CD4-positive, alpha-beta T cell treated with Interleukin-17A for 4 hours (primary cell): ENCODE measurements at places on chromosomes 1 and 21.
A peak's percentile ranks its signal among the peaks of the same experiment; 100 is the strongest.

DNA sequence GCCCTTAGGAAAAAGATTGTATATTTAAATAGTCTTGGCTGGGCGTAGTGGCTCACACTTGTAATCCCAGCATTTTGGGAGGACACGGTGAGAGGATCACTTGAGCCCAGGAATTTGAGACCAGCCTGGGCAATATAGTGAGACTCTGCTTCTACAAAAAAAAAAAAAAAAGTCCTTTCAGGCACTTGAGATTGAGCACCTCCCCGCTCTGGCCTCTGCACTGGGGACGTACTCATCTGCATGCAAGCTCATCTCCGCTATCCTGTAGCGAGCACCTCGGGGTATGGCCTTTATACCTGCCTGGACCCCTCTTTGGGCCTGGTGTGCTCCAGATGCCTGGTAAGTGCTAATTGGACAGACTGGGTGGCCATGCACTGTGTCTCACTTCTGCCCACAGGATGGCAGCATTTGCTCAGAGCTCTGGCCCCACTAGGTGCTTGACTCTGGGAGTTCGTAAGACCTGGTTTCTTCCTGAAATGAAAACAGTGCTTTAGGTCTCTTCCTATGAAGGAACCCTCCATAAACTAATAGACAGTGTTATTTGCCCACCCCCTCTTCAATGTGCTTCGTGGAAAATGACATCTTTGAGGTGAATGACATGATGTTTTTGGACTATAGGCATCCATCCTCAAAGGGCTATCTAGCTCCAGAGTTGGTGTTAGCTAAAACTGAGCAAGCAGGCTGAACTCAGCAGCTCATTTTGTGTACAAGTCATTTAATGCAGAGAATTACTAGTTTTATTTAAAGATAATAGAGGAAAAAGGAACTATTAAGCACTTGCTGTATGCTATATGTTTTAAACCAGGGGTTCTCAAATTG, 61.7 kb upstream of the ADAR start:
- peak; percentile 80 for DNase-seq

DNA sequence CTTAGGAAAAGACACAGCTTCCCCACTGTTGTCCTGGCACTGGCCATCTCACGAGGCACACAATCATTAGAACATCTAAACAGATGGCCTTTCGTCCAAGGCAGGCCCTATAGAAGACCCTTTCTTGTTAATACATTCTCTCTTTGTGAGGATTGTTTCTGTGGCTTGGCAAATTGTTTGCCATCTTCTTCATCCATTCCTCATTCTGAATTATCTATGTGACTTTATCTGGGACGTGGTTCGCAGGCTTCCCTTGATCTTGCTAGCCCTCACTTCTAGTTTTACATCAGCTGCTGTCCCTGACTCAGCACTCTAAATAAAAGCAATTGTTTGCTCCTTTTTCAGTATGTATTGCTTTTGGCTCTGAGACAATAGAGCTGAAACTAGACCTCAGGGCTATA, 101.1 kb upstream of the ZC3H11B start:
- no peak for DNase-seq

GRCh38 chr1:158809256-158809655, 21.9 kb upstream of the MNDA start:
- DNase-seq, result no peak

GRCh38 chr1:218516526-218516925, 171.4 kb downstream of the TGFB2 start:
- DNase-seq, result no peak

- no peak for DNase-seq
Measured at GRCh38 chr1:177800400-177801088, 169.3 kb downstream of the SEC16B start.

DNA sequence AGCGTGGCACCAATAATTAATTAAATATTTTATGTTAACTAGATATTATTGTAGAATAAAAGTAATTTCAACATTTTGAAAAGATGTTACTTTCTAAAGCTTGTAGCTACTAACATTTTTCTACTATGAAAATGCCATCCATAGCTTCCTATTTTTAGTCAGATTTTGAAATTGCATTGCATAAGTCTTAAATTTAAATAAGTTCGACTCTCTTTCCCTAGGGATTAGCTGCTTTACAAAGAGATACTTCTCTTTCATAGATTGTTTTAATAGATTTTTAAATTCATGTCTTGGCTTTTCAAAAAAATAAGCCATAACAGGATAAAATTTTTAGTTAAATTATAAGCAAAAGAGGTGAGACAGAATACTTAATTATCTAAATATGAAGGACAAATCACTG, 1279.6 kb downstream of the KCNT2 start:
- no peak for DNase-seq

DNA sequence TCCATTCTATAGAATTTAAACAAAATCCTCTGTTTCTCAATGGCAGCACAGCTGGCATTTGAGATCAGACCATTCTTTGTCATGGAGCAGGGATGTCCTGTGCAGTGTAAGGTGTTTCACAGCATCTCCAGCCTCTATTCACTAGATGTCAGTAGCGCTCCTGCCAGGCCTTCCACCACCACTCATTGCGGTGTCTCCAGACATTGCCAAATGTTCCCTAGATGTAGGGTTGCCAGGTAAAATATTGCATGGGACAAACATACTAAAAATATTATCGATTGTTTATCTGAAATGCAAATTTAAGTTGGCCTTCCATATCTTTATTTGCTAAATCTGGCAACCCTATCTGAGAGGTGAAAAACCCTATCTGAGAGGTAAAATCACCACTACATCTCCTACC, 11.7 kb downstream of the ITLN2 start:
- no peak for DNase-seq

DNA sequence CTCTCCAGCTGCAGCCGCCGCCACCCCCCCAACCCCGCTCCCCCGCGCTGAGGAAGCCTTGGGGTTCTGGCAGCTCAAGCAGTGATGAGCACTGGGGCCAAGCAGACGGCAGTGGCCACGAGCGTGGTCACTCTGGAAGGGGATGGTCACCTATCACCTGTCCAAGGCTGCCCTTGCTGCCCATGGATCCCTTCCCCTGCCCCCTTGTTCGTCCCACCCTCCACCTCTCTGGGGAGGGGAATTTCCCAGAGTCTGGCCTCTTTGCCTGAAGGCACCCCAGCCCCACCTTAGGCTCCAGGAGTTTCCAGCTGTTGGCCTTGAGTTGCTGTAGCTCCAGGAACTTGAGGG, 7.2 kb upstream of the SMIM12 start:
- no peak for DNase-seq

DNA sequence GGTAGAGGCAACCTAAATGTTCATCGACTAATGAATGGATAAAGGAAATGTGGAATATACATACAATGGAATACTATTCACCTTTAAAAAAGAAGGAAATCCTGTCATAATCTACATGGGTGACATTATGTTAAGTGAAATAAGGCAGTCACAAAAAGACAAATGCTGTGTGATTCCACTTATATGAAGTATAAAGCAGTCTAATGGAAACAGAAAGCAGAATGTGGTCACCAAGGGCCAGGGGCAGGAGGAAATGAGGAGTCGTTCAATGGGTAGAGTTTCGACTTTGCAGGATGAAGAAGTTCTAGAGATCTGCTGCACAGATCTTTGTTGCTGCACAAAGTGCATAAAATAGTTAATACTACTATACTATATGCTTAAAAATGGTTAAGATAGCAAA, 7.8 kb downstream of the DIPK1A start:
- DNase-seq, result peak; percentile 45
